ENCODE measurements at places on chromosomes 12 and 14.

- peak; percentile 2 for DNase-seq
These were observed 219.1 kb upstream of the PKP2 start for GRCh38 chr12:33115716-33116115.

- no peak for DNase-seq
These were observed 69.7 kb upstream of the VRK1 start for GRCh38 chr14:96727491-96727890.

GRCh38 chr12:113838896-113839295 lies 127.2 kb downstream of the RBM19 start:
- DNase-seq, result no peak

DNA sequence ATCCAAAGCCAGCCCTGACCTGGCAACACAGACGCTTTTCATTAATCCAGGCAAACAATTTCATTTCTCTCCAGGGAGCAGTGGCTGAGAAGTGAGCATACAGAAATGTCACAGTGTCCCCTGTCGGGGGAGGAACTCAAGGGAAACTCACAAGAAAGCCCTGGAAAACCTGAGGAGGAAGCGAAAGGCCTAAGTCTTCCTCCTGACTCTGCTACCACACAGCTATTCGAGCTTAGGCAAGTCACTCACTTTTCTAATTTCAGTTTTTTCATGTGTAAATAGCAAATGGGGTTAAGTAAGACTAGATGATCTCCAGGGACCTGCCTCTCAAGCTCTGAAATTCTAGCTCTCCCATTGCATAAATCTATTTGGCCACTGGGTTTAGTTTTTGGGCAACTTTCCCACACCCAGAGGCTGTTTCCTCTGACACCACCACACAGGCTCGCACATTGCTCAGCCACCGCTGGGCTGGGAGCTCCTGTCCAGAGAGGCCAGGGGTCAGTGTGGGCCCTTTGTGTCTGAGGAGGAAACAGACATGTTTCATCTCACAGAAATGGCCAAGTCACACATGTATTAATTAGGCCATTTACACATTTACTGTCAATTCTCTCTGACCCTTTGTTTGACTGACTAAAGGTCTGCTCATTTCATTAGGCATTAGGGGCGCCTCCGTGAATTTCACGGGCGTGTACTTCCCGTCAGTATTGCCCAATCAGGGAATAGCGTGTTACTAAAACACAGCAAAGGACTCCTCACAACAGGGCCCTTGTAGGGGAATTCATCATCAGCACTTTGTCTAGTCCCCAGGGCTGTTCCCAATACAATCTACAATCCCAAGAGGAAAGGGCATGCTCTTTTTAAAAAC lies 9.8 kb upstream of the PNMA1 start:
- DNase-seq, result no peak

DNA sequence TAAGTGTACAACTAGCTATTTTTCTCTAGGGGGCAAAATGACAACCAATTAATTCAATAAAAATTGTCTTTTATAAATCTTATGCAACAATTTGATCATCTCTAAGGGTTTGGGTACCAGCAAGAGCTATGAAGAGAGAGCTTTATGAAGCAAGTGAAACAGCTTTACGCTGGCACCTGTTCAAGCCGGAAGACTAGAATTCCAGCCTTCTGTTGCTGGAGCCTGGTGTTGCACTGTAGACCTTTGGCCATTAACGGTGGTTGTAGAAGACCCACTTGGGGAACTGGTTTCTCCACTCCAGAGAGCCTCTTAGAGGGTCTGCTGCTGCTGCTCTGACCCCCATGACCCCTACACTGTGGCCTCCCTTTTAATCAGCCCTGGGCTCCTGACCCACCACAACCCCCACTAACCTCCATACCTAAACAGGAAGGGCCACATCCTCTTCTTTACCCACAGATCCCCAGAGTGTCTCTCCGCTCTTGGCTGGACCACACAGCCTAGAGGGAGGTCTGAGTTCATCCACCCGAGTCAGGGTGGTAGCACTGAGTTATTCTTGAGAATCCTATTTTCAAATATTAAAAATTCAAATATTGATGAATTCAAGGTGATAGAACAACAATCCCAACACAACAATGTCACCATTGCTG lies 54.6 kb upstream of the STON2 start:
- DNase-seq, result no peak

DNA sequence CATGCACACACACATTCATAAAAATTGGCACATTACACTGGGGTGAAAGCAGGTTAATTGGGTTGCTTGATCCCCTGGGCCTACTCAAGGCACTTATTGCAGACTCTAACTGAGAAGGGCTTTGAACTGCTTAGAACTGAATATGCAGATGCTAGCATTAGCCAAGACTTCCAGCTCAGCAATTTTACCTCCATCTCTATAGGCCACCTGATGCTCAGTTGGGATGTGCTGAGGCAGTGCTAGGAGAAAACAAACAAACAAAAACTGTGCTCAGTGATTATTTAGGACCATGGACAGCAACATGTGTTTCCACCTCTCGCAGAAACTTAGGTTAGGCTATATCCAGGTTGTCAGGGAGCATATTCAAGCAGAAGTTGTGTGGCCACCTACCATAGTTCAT lies 124.8 kb upstream of the WSCD2 start:
- DNase-seq, result no peak

GRCh38 chr14:64708148-64709004 lies 4.2 kb downstream of the PLEKHG3 start:
- peak; percentile 63 for DNase-seq

DNA sequence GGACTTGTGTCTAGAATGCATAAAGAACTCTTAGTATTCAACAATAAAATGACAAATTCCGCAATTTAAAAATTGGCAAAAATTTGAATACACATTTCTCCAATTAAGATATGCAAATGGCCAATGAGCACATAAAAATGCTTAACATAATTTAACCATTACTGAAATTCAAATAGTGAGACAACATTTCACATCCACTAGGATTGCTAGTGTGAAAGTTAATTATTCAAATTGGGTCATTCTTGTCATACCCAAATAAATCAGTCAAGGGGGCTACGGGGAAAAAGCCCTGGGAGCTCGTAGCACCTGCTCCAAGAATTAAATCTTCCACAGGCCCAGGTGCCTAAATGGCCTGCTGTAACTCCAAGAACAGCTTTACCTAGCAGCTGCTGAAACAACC lies 25.0 kb upstream of the C14orf132 start:
- DNase-seq, result no peak

DNA sequence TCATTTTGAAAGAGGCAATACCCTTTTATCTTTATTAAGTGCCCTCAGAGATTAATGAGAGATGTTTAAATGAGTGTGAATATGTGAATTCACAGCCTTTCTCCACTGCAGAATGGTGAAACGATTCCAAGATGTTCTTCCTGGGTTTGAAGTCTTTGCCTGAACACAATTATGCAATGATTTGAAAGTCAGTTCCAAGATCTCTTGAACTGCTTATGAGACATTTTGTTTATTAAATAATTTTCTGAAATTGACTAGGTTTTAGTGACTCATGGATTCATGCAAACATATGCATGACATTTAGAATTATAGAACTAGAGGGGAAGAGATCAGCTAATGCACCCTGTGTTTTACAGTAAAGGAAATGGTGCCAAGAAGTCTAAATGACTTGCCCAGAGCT lies 118.1 kb upstream of the SLC38A2 start:
- DNase-seq, result no peak

DNA sequence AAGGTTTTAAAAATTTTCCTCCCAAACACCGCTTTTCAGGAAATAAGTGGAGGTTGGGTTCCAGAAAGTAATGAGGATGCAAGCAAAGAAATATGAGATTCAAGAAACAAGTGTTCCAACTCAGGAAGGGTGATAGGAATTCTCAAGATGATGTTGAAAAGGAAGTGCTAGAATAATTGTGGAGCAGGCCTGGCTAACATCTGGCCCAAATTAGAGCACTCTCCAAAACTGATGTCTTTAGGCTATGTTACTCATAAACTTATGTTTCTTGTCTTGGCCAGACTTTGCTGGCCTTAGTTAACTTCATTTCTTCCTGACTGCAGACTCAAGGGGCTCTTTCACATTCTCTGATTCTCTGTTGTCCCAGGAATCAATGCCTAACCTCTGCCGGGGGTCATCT lies 116.3 kb downstream of the TMTC3 start:
- no peak for DNase-seq

DNA sequence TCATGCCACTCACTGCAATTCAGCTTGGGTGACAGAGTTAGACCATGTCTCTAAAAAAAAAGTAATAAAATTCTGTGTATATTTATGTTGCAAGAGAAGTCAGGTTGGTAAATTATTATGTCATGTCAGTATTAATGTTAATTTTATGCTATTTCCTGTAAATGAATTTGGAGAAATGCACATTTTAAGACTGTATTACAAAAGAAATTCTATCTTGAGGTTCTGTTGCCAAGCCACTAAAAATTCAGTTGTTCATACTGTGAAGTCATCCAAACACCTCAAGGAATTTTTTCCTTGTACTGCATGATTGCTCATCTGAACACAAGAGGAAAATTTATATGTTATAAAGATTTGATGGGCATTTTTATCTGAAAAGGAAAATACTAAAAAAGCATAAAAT lies 23.3 kb upstream of the HMGA2 start:
- no peak for DNase-seq

DNA sequence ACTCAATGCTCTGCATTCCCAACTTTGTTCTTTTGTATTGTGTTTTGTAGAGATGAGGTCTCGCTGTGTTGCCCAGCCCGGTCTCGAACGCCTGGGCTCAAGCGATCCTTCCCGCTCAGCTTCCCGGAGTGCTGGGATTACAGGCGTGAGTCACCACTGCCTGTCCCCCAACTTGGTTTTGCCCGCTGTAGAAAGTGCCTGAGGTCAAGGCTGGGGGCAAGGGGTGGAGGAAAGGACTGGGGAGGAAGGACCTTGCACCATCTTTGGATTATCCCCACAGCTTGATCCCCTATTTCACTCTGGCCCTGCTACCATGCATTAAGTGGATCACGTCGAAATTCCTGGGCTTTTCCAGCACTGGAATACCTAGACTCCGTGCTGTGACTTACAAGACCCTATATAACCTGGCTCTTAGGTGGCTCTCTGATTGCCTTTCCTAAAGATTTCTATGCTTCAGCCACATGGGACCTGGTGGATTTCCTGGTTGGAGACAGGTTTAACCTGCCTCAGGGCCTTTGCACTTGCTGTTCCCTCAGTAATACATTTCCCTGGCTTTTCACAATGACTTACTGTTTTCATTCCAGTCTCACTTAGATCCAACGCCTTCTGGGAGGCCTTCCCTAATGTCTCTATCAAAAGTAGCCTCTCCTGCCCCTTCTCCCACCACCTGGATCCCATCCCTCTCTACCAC lies 608 bp upstream of the PIANP start:
- no peak for DNase-seq

- DNase-seq, result no peak
These were observed 18.8 kb upstream of the MAGOHB start for GRCh38 chr12:10632226-10632625.

GRCh38 chr12:46985816-46986215 lies 93.6 kb upstream of the PCED1B start:
- no peak for DNase-seq

DNA sequence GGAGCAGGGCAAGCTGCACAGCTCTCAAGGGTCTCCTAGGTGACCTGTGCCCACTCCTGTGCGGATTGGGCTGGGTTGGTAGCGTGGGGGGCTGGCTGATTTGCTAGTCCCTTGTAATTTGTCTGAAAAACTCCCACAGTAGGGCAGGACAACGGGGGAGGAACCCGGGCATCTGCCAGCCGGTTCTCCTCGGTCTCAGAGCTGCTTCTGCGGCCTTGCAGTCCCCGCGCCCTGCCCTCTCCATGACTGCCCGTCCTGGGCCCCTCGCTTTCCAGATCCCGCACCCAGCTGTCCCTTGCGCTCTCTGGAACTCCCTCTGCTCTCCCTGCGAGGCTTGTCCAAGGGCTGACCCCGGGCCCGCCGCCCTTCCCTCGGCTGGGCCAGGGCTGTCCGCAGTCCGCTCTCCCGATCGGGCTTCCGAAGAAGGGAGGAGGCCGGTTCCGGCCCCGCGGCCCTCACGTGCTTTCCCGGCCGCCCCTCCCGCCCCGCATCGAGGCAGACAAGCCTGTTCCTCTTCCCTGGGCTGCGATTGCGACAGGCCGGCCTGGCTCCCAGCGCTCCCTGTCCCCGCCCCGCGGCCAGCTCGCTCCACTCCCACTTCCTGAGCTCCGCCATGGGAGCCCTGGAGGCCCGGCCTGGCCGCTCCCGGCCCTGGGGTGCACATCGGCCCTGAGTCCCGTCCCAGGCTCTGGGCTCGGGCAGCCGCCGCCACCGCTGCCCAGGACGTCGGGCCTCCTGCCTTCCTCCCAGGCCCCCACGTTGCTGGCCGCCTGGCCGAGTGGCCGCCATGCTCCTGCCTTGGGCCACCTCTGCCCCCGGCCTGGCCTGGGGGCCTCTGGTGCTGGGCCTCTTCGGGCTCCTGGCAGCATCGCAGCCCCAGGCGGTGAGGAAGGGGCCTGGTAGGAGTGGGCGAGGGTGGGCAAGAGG lies at the start of gene LTBR:
Gene LTBR (plus strand): TSS at position 591 of the 927 bp plus-strand sequence. CDS start 197 bp downstream, at position 788.
- peak; percentile 89 for DNase-seq

- DNase-seq, result peak; percentile 56
These were observed 2.0 kb downstream of the SP1 start for GRCh38 chr12:53381731-53382630.

DNA sequence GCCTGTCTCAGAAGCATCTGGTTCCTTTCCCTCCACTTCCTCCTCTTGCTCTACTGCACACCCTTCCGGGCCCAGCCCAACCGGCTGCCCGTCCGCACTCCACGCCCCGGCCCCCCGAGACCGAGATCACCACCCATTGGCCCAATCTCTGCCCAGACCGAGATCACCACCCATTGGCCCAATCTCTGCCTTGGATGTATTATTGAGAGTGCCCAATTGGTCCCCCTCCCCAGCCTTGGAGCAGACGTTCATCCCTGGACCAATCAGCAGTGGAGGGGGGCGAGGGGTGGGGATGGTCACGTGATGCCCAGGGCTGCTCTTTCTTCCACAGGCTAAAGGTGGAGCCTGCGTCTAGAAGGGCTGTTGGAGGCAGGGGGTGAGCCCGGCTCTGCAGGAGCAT lies 75.6 kb upstream of the TMEM132C start:
- DNase-seq, result no peak

GRCh38 chr14:58829594-58829993 lies 191.8 kb downstream of the DACT1 start:
- peak; percentile 55 for DNase-seq

Data from SJSA1 (cell line).